ENCODE measurements at places on chromosomes 5 and 9.

GRCh38 chr5:169426784-169427183 is 125.8 kb upstream of the SLIT3 start:
- no peak for DNase-seq

GRCh38 chr9:6899274-6899673 is 141.5 kb downstream of the KDM4C start:
- DNase-seq: no peak

GRCh38 chr5:164233791-164234190 is 728.4 kb downstream of the MAT2B start:
- no peak for DNase-seq

GRCh38 chr5:58763390-58763789 is 180.5 kb downstream of the RAB3C start:
- DNase-seq: no peak

GRCh38 chr5:97418462-97418861 is 235.4 kb upstream of the RIOK2 start:
- DNase-seq: no peak

GRCh38 chr5:116032991-116033390 is 719 bp downstream of the ARL14EPL start:
- no peak for DNase-seq

GRCh38 chr5:58795327-58795726 is 212.5 kb downstream of the RAB3C start:
- DNase-seq: no peak

DNA sequence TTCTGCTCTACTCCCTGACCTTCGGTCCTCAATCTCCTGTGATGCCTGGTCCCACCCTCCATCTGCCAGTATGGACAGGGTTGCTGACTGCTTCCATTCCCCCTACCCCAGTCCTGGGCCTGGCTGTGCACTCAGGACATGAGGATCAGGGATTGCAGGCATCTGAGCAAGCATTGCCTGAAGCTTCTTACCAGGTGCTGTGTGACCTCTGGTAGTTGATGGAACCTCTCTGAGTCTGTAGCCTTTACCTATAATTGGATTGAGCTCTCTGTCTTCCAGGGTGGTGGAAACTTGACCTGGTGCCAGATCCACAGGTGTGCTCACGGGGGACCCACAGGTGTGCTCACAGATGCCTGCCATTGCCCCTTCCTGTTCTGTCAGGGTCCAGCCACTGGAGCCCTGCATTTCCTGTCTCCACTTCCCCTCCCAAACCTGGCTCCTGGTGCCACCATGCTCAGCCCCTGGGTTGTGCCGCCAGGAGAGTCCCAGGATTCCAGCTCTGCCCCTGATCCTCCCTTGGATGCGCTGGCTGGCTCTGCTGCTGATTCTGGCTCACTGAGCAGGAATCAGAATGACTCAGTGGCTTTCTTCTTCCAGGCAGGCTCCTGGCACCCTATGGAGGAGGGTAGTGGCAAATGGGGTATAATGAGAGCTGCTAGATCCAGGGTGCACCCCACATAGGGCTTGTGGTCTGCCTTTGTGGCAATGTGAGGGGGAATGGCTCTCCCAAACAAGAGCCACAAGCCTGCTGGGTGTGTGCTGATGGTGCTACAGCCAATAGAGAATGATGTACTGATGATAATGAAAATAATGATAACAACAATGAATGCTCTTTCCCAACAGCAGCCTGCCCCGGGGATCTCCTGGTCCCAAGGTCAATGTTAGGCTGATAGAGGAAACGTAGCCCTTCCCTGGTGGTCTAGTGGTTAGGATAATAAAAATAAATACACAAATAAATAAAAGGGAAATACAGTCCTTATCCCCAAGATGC is 35.2 kb upstream of the PSD2 start:
- DNase-seq: no peak

- no peak for DNase-seq
These were observed 372.5 kb downstream of the ARHGEF28 start for GRCh38 chr5:73998489-73998888.

DNA sequence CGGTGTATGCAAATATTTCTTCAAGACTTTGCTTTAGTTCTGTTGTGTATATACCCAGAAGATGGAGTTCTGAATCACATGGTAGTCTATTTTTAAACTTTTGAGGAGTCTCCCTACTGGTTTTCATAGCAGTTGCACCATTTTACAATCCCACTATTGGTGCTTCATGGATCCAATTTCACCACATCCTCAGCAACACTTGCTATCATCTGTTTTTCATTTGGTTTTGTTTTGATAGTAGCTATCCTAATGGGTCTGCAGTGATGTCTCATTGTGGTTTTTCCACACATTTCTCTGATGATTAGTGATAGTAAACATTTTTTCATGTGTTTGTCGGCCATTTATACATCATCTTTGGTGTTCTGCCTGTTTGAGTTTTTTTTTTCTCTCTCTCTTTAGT is 1339.3 kb downstream of the EFNA5 start:
- no peak for DNase-seq

DNA sequence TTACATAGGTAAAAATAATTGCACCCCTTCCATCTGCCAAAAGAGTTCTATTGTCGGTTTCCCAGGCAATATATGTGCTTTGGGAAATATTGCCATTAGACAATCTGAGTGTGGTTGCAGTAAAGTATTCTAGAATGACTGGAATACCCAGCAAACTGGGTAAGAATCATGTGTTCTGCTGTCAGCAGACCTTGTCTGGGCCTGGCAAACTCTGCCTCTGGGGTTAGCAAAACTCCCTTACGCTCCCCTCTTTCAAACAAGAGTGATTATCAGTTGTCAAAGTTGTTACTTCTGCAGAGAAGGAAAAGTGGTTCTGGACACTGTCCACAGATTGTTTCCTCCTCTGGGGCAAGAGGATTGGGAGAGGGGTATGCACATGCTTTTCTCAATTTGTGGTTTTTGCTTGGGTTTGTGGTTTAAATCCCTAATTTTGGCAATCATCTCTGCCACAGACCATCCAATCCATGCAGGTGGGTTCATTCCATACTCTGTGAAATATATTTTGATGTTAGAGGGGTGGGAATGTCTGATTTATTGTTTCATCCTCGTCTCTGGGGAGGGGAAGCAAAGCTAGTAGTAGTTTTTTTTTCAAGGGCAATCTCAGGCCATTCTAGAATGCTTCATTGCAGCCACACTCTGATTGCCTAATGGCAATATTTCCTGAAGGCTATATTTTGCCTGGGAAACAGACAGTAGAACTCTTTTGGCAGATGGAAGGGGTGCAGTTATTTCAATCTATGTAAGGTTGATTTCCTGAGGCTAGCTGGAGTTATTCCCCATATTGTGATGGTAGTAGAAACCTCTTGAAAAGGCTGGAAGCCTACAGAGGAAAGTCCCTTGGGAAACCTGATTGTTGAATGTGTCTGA is 24.0 kb upstream of the TNFSF15 start:
- no peak for DNase-seq

GRCh38 chr5:112203229-112203628 is 215.8 kb downstream of the EPB41L4A start:
- DNase-seq: no peak

DNA sequence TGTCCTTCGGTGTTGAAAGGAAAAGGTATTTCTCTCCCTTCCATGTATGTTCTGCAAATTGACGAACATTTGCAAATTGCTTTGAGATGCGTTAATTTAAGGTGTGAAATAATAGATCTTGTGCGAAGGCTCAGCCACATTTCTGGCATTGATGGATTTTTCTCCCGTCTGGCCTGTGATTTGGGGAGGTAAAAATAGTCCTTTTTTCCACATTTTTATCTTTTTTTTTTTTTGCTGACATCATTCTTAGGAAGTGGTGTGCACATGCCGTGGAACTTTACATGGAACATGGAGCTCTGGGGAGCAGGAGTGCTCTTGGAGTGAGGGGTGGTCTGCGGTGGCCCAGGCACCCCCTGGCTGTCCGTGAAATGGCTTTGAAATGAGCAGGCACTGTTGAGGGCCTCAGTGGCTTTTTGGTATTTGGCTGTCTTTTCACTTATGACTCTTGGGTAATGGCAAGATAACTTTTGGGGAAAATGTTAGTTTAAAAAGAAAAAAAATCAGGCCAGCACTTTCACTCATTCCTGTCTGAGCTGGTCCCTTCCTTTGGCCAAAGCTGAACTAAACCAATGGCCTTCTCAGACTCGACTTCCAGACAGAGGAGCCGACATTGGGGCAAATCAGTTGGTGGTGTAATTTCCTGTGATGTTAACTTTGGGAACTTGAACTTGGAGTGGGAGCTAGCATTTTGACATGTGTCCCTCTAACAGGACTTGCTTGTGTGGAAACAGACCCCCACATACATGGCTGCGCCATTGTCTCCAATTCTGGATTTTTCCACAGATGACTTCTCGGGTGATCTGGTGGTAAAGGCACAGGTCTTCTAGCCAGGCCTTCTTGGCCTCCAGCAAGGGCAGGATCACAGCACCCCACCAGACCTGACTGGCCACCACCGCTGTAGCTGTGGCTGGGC is 4.2 kb downstream of the NEK6 start:
- DNase-seq: no peak

DNA sequence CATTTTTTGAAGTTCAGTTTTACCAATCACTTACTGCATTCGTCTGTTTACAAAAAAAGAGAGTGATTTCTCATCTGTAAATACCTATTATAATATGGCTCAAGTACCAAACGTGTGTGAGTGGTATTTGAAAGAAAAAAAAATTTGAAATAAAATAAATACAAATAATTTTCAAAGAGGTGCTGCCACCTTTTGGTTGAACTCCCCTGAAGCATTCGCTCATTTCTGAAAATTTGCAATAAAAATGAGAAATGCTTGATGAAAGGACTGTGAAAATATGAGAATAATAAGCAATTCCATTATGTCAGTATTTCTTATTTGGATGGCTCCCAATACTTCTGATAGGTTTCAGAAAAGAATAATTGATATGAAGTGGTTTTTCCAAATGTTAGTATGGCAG is 409.9 kb downstream of the CTNND2 start:
- no peak for DNase-seq

GRCh38 chr9:137428841-137429545 is 5.8 kb downstream of the NOXA1 start:
- no peak for DNase-seq

DNA sequence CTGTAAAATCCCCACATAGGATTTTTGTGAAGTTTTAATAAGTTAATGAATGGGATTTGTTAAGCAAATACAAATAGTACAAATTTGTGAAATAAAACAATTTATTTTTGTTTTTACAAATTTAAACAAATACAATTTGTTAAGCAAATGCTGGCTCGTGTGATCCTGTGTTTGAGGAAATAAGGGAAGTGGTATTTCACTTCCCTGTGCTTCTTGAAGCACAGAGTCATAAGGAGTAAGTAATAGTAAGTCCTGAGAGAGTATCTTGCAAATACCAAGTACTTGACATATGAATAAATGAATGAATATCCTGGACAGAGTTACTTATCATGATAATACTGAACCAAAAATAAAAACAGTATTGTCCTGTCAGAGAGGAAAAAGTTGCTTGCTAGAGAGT is 9.1 kb downstream of the SMIM3 start:
- DNase-seq: no peak

DNA sequence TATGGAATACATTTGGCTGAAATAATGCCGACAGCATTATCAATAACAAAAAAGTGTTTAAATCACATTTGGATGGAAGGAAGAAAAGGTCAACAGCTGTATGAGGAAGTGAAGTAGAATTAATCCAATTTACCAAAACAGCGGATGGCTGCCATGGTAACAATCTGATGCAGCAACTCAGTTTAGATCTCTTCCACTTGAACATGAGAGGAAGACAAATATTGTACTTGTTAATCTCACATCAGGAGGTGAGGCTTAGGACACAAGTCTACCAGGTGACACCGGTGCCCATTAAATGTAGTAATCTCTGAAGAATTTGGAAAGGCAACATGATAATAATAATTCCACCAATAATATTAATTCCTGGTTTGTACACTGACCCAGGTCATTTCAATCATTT is 2.4 kb downstream of the RASEF start:
- DNase-seq: no peak

- no peak for DNase-seq
These were observed 26.7 kb downstream of the POLR1E start for GRCh38 chr9:37512437-37512836.

DNA sequence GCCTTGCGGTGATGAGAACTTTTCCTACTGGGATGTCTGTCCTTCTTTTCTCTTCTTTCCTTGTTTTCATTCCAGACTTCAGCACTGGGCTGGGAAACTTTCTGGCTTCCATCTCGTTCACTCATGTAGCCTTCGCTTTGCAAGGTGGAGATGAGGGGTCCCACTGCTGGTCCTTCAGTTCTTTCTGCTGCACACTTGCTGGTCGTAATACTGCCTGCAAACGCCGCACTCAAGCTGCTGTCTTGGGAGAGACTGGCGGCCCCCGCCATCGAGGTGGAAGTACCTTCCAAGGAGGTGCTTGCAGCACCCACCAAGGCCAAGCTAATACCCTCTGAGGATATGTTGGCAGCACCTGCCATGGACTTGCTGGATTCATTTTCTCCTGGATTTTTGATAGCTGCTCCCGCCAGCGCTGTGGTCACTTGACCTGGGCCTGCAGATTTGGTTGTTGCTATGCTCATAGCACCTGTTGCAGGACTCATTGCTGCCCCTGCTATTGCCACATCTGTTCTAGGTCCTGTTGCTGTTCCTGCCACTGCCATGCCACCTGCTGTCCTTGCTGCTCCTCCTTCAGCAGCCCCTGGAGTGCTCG is 3.0 kb downstream of the GARIN3 start:
- DNase-seq: no peak

GRCh38 chr9:38619556-38620447 is 594 bp downstream of the ANKRD18A start:
- DNase-seq: no peak

GRCh38 chr9:91181541-91181940 is 180.2 kb downstream of the AUH start:
- DNase-seq: no peak

DNA sequence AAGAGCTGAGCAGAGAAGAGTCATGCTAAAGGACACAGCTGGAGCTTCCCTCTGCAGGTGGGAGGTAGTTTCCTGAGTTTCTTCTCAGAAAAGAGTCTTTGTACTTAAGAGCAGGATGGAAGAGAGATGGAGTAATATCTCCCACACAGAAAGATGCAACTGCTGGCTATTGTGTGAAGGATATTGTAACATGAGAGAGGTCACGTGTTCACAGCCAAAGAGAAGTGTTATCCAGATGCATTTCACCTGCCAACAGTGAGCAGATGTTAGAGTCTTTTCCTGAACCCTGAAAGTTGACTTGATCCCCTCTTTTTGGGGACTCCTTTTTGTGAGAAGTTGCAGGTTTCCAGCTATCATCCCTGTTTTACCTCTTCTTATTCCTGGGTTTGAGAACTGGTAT is 14.0 kb upstream of the TRIO start:
- no peak for DNase-seq

- DNase-seq: no peak
These were observed 22.5 kb upstream of the RAD23B start for GRCh38 chr9:107260437-107261081.

DNA sequence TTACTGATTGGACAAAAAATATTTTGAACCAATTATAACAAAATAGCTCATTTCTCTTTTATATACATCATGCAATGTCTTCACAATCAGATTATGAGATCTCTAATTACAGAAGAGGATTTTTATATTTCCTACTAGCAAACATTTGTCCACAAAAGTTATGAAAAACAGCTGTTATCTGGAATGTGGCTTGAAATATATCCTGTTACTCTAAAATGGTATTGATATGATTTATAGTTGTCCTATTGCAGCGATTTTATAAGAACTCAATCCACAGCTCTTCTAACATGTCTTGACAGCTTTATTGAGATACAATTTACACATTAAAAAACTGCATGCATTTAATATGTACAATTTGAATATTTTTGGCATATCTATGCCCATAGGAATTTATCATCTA is 779.9 kb upstream of the ACO1 start:
- no peak for DNase-seq

All from kidney capillary endothelial cell (primary cell).